Activated CD8-positive, alpha-beta memory T cell treated with anti-CD3 and anti-CD28 coated beads for 24 hours (primary cell): ENCODE measurements at places on chromosomes 11 and 22.

DNA sequence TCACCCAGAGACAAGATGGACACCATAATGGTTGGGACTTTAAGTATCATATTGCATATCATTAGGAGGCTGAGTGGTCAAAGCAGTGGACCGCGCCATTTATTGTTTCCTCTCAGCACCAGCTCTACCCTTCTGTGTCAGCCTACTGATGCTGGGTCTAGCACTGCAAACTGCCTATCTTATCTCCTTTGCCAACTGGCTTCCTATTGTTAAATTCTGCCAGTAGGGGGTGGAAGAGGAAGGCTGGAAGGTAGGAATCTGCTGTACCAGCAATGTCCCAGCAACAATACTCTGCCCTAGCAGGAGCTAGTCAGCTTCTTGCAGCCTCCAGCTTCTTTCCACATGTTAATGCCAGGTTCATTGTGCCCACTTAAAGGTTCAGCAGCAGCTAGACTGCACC is 367.1 kb upstream of the PDGFD start:
- no peak for DNase-seq

- DNase-seq = no peak
These were observed 103.5 kb upstream of the OR5AK2 start for GRCh38 chr11:56885177-56885576.

DNA sequence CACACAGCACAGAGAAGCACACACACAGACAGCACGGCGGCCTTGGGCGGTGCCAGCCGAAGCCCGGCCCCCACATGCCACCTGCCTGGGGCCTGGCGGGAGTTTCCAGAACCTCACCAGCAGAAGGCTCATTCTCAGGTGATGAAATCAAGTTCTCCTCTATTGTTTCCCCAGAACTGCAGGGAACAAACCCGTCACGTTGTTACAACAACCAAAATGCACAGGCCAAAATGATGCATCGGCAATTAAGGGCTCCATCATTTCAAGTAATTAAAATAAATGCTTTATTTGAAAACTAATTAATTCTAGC is 30.8 kb downstream of the GNB1L start:
- no peak for DNase-seq

DNA sequence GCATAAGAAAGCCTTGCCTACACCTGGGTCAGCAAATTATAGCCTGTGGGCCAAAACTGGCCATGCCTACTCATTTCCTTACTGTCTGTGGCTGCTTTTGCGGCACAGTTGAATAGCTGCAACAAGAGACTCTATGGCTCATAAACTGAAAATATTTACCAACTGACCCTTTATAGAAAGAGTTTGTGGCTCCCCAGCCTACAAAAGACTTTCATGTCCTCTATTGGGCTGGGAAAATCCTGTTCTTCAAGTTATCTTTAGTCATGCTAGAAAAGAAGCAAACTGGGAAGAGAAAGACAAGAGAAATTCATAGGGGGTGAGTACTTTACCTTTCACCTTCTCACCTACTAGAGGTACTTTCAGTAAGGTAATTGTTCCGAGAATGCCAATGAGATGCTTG is 175.1 kb downstream of the SWAP70 start:
- no peak for DNase-seq

GRCh38 chr11:82756765-82757639 is 23.3 kb upstream of the FAM181B start:
- no peak for DNase-seq

- no peak for DNase-seq
These were observed 65.5 kb upstream of the CCND1 start for GRCh38 chr11:69575296-69576068.

DNA sequence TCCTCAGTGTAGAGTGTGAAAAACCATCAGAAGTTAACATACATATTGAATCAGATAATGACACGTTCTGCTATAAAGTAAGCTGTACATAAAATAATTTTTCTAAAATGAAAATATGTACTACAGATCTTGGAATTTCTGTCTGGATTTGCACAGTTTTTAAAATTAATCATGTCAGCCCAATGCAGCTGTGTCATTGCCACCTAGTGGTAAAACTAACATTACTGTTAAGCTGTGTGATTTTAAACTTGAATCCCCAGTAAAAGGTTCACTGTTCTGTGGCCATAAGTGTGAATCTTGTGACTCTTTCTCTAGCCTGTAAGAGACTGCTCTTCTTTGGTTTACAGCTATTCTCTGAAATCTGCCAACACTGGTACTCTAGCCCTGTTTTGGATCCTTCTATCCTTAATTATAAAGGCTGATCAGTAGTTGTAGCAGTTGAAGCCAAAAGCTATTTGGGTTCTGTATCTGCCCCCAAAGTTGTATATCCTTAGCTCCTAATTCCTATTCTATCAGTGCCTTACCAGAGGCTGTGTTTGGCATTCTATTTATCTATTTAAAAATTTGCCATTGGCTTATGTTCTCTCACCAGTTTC is 4.0 kb downstream of the JRKL start:
- no peak for DNase-seq

DNA sequence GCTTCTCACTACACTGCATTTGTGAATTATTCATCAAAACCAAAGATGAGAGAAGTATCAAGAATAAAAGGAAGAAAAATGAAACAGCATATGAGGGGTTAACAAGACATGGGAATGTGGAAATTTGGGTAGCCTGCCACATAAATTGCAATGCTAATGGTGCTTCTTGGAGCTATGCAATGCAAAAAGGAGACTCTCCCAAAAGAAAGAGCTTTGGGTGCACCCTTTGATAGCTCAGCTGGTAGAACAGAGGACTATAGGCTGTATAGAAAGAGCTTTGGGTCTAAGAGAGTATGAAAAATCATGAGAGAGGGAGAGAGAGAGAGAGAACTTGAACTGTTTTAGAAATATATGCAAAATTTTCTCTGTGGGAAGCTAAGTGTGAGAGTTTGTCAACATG is 26.3 kb downstream of the SPA17 start:
- DNase-seq = no peak

DNA sequence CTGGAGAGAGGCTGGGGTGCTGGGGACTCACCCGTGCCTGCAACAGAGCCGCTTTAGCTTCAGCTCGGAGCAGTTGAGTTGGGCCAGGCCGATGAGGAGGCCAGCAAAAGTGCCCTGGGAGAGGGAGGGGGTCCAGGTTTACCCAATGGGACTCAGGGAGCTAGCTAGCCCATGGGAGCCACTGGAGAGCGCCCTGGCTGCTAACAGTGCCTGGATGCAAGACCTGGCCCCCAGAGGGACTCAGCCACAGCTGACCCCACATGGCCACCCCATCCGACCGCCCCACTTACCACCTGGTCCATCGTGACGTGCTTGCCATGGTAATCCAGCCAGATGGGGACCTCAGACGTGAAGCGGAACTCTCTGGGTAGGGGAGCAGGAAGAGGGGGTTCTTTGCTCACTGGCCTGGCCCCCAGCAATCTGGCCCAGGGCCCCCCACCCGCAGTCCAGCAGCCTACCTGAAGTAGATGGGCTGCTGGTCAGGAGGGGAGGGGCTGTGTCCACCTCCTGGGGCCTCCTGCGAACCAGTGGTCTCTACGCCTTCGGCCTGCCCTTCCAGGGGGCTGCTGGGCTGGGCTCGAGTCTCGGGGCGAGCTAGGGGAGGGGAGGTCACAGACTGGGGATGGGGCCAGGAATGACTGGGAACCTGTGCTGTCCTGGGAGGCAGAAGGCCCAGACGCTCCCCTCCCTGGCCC is 19.1 kb upstream of the EHD1 start:
- DNase-seq = no peak

DNA sequence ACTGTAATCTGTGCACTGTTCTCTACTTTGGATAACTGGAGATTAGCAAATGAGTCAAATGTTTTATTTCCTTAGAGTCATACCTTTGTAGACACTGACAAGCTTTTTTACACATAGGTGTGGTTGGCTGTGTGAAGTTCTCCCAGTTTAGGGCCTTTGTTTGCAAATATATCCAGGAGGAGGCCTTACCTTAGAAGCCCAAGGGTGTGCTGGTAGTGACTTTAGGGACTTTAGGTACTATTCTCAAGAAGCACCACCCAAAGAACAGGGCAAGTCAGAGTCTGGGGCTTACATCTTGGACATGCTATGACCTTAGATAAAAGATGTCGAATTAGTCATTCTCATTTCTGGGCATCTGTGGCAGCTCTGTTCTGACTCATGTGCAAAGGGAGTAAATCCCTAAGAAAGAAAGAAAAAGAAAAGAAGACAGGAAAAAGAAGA is 4.8 kb upstream of the FAR1 start:
- no peak for DNase-seq

DNA sequence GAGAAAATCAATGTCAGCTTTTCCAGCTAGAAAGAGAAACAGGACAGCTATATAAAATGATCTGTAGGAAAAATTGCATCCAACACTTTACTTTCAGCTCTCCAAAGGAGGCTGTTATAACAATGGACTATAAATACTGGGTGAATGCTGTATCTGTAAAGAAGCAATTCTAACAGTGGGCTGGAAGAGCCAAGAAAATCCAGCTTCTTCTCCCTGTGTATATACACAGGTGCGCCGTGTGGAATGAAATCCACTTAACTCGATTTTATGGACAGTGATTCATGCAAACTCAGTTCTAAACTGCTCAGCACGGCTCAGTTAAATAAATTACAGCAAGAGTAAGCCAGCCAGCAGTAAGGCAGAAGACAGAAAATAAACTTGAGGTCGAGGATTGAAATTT is 32.5 kb upstream of the LMO2 start:
- no peak for DNase-seq

- DNase-seq = no peak
These were observed 24.9 kb downstream of the EIF3F start for GRCh38 chr11:8011981-8012444.

- no peak for DNase-seq
These were observed 32.1 kb upstream of the PAK1 start for GRCh38 chr11:77505956-77506355.
